ENCODE measurements at places on chromosomes 12 and 14. TPM values are rescaled to one million over a fixed set of nuclear protein-coding genes. Genes with fewer than 3 reads are reported as not detected.

DNA sequence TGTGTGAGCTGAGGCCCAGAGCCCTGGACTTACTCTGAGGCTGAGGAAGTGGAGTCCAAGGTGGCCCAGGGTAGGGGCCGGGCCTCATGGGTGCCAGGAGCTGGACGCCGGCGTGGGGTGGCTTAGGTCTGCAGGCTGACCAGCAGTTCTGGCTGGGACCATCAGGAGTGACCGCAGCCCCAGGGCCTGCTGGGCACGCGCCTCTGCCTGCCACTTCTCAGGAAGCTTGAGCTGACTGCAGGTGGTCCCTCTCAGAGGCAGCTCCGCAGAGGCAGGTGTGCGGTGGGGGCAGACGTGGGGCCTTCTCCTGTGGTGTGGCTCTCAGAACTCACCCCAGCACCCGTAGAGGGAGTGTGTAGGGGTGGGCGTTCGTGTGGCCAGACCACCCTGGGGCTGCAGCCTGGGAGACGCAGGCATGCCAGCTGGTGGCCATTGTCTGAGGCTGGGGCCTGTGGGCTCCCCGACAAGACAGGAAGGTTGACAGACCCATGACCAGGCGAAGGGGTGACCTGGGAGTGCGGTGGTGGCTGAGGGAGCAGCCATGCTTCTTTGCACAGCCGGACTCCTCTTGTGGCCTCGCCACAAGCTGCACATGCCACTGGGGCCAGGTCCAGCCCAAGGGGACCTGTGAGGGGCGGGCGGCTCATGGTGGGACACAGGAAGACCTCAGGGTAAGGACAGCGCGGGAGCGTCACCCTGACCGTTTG is 40.0 kb upstream of the TEX22 start:
- DNase-seq, result no peak

The OSBPL8 gene
- 130 TPM for polyA plus RNA-seq

DNA sequence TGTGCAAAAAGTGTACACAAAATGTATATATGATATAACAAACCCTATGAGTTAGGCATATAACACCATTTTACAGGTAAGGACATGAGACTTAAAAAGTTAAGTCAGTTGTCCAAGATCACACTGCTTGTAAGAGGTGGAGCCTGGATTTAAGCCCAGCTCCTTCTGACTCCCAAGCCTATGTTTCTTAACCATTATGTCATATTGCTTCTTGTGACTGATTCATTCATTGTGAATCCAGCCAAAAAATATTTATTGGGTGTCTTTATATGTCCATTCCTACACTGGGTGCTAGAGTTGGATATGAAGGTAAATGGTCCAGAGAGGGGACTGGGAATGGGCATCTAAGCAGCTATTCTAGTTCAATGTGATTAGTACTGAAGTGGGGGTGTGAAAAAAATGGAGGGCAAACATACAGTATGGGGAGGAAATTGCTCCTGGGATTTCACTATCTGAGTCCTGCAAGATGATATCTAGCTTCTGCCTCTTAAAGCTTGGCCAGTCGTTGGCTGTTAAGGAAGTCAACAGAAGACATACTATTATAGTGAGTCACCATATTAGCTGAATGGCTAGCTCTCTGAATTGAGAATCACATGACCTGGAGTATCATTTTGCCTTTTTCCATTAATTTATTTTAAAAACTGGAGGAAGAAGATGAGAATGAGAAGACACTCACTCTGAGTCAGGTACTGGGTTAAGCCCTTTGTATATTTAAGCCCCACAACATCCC is 28.8 kb downstream of the PAX9 start:
- no peak for DNase-seq

The CLMN gene
- not detected for polyA plus RNA-seq

GRCh38 chr12:124390442-124391097 is 95.7 kb downstream of the RFLNA start:
- DNase-seq, result no peak

- no peak for DNase-seq
Observed at GRCh38 chr12:3002646-3003045, 43.4 kb downstream of the TEAD4 start.

Measured in CD4-positive, alpha-beta memory T cell (primary cell).